Skeletal muscle tissue (tissue), 5 donors: ENCODE measurements at places on chromosomes 3 and 15. TPM values are rescaled to one million over a fixed set of nuclear protein-coding genes. Genes with fewer than 3 reads are reported as not detected.

The GPR62 gene
- 0.52 TPM for total RNA-seq

The AP3B2 gene
- total RNA-seq, result not detected

The TSEN2 gene
- total RNA-seq, result 15.1 TPM

The COL6A5 gene
- not detected for total RNA-seq

The DAZL gene
- not detected for total RNA-seq

The FBLN2 gene
- total RNA-seq, result 35.5 TPM

The P2RY12 gene
- total RNA-seq, result 0.52 TPM

The LTK gene
- 4.2 TPM for total RNA-seq

The CLRN1 gene
- total RNA-seq, result not detected

The CAPN3 gene
- total RNA-seq, result 675 TPM

The DUSP7 gene
- total RNA-seq, result 5.2 TPM

The SPSB4 gene
- 12.0 TPM for total RNA-seq

The SPESP1 gene
- total RNA-seq, result 1.6 TPM

The RAMAC gene
- total RNA-seq, result 26.1 TPM

The PLAAT1 gene
- total RNA-seq, result 14.6 TPM

The CACNA1D gene
- total RNA-seq, result 5.7 TPM

The GUCA1C gene
- not detected for total RNA-seq

The ASB14 gene
- not detected for total RNA-seq

The SLC24A5 gene
- not detected for total RNA-seq

The CLDN18 gene
- under 0.01 TPM for total RNA-seq

The BFSP2 gene
- total RNA-seq, result 2.1 TPM

The CIB2 gene
- 6.3 TPM for total RNA-seq

The PRR20G gene
- not detected for total RNA-seq

The KCNMB2 gene
- total RNA-seq, result 11.5 TPM

The TERC gene
- total RNA-seq, result 104 TPM

The SLC12A8 gene
- total RNA-seq, result 1.0 TPM

The FOXB1 gene
- total RNA-seq, result not detected

The ZWILCH gene
- 14.1 TPM for total RNA-seq

The HDDC3 gene
- total RNA-seq, result 5.7 TPM

The SLC28A2 gene
- not detected for total RNA-seq

The MEGF11 gene
- total RNA-seq, result 0.52 TPM

The GOLGA8H gene
- total RNA-seq, result 0.52 TPM

The SCAANT1 gene
- not detected for total RNA-seq

The TP63 gene
- 7.8 TPM for total RNA-seq
